ENCODE measurements at places on chromosomes 12 and 14. TPM values are rescaled to one million over a fixed set of nuclear protein-coding genes. Genes with fewer than 3 reads are reported as not detected.
A peak's percentile ranks its signal among the peaks of the same experiment; 100 is the strongest.

DNA sequence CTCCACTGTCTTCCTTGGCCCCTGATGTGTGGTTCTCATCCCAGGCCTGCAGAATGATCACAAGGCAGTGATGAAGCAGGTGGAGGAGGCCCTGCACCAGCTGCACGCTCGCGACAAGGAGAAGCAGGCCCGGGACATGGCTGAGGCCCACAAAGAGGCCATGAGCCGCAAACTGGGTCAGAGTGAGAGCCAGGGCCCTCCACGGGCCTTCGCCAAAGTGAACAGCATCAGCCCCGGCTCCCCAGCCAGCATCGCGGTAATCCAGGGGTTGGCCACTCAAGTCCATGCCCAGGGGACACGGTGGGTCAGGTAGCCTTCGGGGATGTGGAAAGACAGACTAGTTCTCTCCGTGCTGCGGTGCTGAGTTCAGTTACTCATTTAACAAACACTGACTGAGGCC lies 11.0 kb downstream of the PSMD9 start:
- peak overlapping the region; percentile 39 for H3K27ac ChIP-seq
- no peaks in the 10 kb centered on the region for H3K27me3 ChIP-seq
- no peaks in the 10 kb centered on the region for H3K4me1 ChIP-seq
- peaks cover 92% of the 10 kb centered on the region for H3K36me3 ChIP-seq
- H3K4me3 ChIP-seq = no peak overlapping the region

GRCh38 chr14:51619561-51619960 lies 32.1 kb upstream of the FRMD6 start:
- H3K36me3 ChIP-seq = no peaks in the 10 kb centered on the region
- ATAC-seq = no peak
- peaks cover 16% of the 10 kb centered on the region for H3K27me3 ChIP-seq
- H3K4me1 ChIP-seq = no peaks in the 10 kb centered on the region

GRCh38 chr12:93638095-93638494 lies 39.1 kb upstream of the CRADD start:
- H3K4me1 ChIP-seq = no peaks in the 10 kb centered on the region
- H3K36me3 ChIP-seq = no peaks in the 10 kb centered on the region
- H3K4me3 ChIP-seq = no peak overlapping the region
- no peak overlapping the region for H3K27ac ChIP-seq

- no peak overlapping the region for H3K4me3 ChIP-seq
- no peak overlapping the region for H3K27ac ChIP-seq
- peaks cover 6% of the 10 kb centered on the region for H3K27me3 ChIP-seq
- no peak for ATAC-seq
These were observed 98.3 kb downstream of the RTN1 start for GRCh38 chr14:59772233-59772632.

The PPP4R4 gene
- 1.8 TPM for total RNA-seq

GRCh38 chr12:55057481-55057880 lies 37.7 kb downstream of the NEUROD4 start:
- peaks cover 15% of the 10 kb centered on the region for H3K27me3 ChIP-seq
- no peak for ATAC-seq
- no peaks in the 10 kb centered on the region for H3K36me3 ChIP-seq
- peaks cover 10% of the 10 kb centered on the region for H3K4me1 ChIP-seq
- no peak overlapping the region for H3K27ac ChIP-seq

DNA sequence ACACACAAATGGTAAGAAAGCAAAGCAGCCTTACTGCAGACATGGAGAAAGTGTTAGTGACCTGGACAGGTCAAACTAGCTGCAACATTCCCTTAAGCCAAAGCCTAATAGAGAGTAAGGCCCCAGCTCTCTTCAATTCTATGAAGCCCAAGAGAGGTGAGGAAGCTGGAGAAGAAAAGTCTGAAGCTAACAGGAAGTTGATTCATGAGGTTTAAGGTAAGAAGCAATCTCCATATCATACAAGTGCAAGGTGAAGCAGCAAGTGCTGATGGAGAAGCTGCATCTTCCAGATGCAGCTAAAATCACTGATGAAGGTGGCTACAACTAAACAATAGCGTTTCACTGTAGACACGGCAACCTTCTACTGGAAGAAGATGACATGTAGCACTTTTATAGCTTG lies 53.5 kb downstream of the PPP1R12A start:
- no peak overlapping the region for H3K27ac ChIP-seq
- no peak overlapping the region for H3K4me3 ChIP-seq
- no peaks in the 10 kb centered on the region for H3K36me3 ChIP-seq
- ATAC-seq = peak; percentile 50
- H3K4me1 ChIP-seq = peaks cover 46% of the 10 kb centered on the region
